ENCODE measurements at places on chromosomes 13 and 19.

GRCh38 chr13:50365408-50366391 lies 350.5 kb downstream of the KCNRG start:
- no peak for DNase-seq

GRCh38 chr13:99257291-99257690 lies 888 bp downstream of the GPR18 start:
- DNase-seq = no peak

DNA sequence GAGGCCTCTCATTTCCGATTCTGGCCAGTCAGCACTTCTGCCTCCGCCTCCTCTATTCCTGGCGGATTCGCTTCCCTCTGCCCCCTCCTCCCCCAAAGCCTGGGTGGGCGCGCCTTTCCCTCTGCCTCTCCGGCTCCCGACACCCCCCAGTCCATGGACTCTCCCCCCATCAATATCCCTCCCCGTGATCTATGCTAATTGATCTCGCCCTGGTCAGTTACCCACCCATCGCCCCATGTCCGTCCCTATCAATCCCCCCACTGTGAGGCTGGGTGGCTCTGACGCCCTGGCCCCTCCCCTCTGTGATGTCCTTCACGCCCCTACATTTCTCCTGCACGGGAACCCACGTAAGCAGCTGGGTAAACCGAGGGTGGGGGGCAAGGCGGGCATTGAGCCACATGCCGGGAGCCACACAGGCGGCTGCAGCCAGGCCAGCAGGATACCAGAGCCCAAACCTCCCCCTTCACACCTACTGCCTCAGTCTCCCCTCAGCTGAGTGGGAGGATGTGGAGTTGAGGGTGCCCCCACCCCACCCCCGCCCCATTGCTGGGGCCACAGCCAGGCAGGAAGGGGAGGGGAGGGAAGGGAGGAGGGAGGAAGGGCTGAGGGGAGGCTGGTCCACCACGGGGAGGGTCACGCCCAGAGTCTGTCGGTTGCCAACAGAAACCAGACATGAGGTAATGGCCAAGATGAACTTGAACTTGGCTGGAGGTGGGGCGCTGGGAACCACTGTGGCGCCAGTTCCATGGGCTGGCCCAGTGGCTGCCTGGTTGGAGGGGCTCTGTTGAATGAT lies 21.0 kb downstream of the SMIM24 start:
- no peak for DNase-seq

DNA sequence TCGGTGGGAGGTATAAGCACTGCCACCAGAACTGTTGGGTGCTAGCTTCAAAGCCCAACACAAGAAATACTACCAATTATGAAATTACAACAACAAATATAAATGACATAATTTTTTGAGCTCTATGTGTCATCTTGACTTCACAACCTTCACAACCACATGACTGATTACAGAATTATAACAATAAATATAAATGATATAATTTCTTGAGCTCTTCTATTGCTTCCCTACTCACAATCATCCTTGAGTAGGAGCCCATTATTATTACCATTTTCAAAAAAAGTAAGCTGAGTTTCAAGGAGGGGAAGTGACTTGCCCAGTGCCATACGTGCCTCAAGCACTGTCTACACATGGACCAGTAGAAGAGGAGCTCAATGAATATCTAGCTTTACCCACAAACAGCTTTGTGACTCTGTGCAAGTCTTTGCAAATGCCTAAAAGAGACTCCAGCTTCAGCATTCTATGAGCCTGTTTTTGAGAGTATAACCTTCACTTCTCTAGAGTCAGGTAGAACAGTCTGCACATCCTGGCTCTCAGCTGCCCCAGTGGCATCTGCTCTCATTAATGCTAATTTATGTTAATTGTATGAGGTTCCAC lies 22.6 kb downstream of the NCAN start:
- no peak for DNase-seq

DNA sequence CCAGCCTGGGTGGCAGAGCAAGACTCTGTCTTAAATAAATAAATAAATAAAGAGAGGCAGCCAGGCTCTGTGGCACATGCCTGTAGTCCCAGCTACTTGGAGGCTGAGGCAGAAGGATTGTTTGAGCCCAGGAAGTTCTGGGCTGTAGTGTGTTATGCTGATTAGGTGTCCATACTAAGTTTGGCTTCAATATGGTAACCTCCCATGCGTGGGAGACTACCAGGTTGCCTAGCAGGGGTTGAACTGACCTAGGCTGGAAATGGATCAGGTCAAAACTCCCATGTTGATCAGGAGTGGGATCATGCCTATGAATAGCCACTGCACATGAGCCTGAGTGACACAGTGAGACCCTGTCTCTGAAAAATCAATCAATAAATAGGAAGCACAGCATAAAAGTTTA lies 4.0 kb upstream of the SNRNP70 start:
- DNase-seq = no peak

- no peak for DNase-seq
Observed at GRCh38 chr19:45768655-45768983, 433 bp downstream of the SIX5 start.

GRCh38 chr13:79271616-79272015 lies 134.4 kb downstream of the RBM26 start:
- DNase-seq = no peak

GRCh38 chr13:32663660-32664059 lies 77.4 kb downstream of the PDS5B start:
- no peak for DNase-seq

GRCh38 chr13:26557051-26557392 lies 461 bp upstream of the WASF3 start:
- no peak for DNase-seq

DNA sequence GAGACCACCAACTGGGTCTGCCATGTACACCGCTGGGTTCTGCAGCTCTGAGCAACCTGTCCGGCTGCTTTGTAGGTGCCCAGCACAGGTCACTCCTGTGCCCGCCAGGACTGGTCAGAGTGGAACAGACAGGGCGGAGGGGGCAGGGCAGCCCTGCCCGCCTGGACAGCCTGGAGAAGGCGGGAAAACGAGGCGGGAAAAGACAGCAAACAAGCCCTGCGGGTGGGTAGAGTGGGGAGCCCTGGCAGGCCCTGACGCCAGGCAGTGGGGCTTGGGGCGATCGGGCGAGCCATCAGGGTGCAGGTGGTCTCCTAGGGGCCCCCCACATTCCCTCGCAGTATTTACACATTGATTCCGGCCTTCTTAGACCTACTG lies 533 bp upstream of the UHRF1 start:
- DNase-seq = no peak

GRCh38 chr19:51341976-51342580 lies at the start of gene VSIG10L:
TSS of gene VSIG10L (minus strand) at chr19:51342139. CDS start at chr19:51342124, 15 bp downstream.
- no peak for DNase-seq

All from stimulated activated CD8-positive, alpha-beta memory T cell treated with anti-CD3 and anti-CD28 coated beads, Interleukin-15, amount 100 ng/mL, for 1 hour (primary cell).